ENCODE measurements at places on chromosomes 6 and 20.

- DNase-seq, result no peak
These were observed 569 bp upstream of the CDC5L start for GRCh38 chr6:44386929-44387345.

GRCh38 chr20:54292185-54292584 is 84.3 kb downstream of the PFDN4 start:
- DNase-seq, result no peak

DNA sequence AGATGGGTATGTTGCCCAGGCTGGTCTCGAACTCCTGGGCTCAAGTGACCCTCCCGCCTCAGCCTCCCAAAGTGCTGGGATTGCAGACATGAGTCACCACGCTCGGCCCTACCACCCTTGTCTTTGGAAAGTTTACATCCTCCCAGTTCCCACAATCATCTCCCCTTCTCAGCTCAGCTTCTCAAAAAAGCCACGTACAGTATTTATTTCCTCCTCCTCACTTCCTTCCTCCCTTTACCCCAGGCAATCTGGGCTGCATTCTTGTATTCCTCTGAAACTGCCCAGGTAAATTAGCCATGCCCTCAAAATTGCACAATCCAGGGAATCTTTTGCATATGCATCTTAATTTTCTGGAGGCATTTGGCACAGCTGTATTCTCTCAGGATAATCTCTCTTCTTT is 7.4 kb upstream of the SLC23A2 start:
- no peak for DNase-seq

DNA sequence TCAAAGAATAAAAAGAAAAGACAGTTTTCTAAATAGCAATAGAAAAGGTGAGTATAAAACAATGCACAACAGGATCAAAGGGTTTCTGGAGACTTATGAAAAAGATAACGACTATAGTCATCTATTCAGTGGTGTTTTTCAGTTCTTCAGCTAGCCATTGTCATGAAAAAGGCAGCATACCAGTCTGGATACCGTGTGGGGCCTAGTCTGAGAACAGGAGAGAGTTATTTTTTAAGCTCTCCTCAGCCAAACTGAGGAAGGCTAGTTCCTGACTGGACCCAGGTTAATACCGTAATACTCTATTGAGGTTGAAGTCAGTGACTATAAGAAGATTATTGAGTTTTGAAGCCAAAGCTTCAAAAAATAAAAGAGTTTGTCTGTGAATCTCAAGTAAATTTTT is 49.5 kb downstream of the PLN start:
- DNase-seq, result no peak

- peak; percentile 68 for DNase-seq
These were observed 5.3 kb downstream of the OARD1 start for GRCh38 chr6:41066867-41067304.

GRCh38 chr6:167726043-167726621 is 100.6 kb upstream of the AFDN start:
- DNase-seq, result no peak

DNA sequence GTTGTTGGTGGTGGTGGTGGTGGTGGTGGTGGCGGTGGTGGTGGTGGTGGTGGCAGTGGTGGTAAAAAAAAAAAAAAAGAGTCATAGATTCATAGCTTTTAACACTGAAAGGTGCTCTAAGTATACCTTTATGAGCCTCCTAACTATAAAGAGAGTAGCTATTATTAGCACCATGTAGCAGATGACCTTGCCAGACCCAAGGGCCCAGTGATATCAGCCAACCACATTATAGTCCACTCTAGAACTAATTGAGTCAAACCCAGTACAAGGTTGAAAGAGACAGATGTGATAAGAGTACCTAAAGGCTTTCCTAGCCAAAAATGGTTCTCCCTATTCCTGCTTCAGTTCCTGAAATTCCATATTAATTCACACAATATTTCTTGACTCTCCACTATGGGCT is 245.3 kb downstream of the HACE1 start:
- DNase-seq, result no peak

GRCh38 chr6:114049367-114049966 is 78.5 kb upstream of the HDAC2 start:
- DNase-seq, result no peak

DNA sequence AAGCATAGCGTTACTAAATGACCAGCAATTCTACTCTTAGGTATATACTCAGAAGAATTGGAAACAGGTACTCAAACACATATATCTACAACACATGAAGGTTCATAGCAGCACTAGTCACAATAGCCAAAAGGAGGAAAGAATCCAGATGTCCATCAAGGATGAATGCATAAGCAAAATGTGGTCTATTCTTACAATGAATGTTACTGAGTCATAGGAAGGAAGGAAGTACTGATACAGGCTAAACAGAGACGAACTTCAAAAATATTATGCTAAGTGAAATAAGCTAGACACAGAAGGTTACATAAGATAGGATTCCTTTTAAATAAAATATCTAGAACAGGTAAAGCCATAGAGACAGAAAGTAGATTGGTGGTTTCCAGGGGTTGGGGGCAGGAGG is 93.5 kb downstream of the MAP3K7 start:
- no peak for DNase-seq

- no peak for DNase-seq
These were observed 348.9 kb downstream of the NRN1 start for GRCh38 chr6:5657684-5658430.

DNA sequence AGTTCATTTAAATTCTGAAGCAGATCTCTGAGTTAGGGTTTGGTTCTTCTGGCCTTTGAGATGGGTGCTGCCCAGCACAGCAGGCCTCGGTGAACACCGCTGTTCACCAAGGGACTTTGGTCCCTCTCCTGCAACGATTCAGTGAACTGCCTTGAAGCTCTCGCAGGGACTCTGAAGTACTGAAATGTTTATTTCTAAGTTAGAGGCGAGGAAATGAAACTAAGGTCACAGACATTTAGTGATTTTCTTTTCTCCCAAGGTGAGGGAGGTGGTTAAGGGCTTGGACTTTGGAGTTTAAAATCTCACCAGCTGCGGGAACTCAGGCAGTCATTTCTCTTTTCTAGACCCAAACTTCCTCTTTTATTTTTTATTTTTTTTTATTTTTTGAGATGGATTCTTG is 26.2 kb downstream of the E2F3 start:
- no peak for DNase-seq

DNA sequence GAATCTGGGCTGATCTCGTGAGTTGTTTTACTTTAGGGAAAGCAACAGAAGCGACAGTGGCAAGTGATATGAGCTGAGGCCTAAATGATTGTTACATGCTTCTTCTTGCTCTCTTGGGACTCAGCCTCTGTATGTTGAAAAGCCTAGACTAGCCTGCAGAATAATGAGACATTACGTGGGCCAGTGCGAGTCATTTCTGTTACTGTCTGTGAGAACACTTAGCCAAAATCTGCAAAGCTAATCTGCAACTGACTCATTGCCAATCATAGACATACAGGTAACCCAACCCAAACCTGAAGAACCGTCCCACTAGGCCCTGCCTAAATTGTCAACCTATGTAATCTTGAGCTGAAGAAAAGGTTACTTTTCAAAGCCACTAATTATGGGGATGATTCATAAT is 77.4 kb upstream of the F13A1 start:
- DNase-seq, result no peak

GRCh38 chr6:26249707-26249956 is 115.4 kb upstream of the BTN3A2 start:
- DNase-seq, result no peak

- DNase-seq, result no peak
These were observed 62.8 kb upstream of the TFB1M start for GRCh38 chr6:155377061-155377460.

- no peak for DNase-seq
These were observed 189.5 kb downstream of the TMEM242 start for GRCh38 chr6:157133856-157134255.

- DNase-seq, result peak; percentile 55
These were observed at the start of gene RAMACL for GRCh38 chr6:166586424-166587156. TSS of gene RAMACL (minus strand) at chr6:166586678. CDS start at chr6:166586477, 201 bp downstream.

DNA sequence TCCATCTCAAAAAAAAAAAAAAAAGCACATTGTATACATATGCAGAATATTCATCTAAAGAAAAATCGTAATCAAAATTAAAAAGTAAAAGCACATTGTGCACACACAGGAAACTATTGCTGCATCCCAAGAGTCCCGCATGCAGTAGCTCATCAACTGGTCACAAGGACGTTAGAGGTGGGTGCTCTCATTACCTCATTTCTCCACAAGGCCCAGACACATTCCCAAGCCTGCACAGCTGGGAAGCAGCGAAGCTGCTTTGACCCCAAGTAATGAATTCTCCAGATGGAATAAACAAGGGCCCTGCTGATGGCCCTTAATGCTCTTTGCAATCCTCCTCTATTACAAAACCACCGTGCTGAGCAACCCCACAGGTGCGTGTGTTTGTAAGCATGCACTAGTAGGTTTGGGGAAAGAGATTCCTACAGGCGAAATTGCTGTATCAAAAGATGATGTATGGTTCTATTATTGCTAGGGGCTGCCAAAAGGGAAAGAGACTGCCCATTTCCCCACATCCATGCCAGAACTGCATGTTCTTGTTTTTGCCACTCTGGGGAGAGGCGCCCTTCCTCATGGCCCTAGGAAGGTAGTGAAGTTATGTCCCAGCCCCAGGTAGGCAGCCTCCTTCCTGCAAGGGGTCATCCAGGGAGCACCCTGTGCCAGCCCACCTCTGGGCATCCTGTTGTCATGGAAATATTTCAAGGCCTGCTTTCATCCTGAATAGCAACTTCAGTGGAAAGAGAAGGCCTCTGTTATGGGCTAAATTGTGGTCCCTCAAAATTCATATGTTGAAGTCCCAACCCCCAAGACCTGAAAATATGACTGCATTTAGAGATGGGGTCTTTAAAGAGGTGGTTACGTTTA is 34.6 kb upstream of the PTGIS start:
- DNase-seq, result no peak

GRCh38 chr20:63836458-63837344 is 5.6 kb upstream of the ZBTB46 start:
- DNase-seq, result no peak

DNA sequence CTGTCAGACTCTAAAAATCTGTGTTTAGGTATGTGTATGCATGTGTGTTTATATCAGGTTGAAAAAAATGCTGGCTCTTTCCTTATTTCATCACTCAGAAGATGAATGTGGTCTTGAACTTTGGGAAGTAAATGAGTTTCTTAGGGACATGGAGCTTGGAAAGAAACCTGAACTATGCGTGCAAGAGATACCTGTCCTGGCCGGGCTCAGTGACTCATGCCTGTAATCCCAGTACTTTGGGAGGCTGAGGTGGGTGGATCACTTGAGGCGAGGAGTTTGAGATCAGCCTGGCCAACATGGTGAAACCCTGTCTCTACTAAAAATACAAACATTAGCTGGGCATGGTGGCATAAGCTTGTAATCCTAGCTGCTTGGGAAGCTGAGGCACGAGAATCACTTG is 4.4 kb upstream of the GLP1R start:
- DNase-seq, result no peak

- DNase-seq, result no peak
These were observed 1849.3 kb upstream of the DEFB115 start for GRCh38 chr20:29408034-29408695.

DNA sequence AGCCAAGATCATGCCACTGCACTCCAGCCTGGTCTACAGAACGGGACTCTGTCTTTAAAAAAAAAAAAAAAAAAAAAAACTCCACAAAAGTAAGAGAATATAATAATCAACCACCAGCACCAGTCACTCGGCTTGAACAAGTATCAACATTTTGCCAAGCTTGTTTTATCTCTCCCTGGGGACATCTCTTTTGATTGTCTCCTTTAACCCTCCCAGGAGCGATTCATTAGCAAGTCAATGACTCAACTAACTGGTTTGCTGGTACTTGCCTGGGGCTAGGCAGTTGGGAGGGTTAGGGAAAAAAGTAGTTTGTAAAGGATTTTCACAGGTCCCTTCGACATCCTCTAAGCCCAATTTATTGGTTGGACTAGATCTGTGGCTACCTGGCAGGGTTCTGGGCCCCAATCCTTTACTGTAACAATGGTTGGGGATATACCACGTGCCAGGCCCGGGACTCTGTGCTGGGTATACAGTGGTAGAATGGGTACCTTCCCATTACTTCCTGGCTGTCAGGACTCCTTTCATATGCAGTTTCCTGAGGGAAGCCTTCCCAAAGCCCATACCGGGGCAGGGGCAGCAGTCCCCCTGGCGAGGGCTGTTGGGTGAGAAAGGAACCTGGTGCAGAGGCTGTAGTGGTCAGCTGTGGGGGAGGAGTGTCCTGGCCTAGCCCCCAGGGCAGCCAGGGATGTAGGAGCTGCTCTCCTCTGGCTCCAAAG is 12.2 kb downstream of the TGIF2 start:
- DNase-seq, result no peak

DNA sequence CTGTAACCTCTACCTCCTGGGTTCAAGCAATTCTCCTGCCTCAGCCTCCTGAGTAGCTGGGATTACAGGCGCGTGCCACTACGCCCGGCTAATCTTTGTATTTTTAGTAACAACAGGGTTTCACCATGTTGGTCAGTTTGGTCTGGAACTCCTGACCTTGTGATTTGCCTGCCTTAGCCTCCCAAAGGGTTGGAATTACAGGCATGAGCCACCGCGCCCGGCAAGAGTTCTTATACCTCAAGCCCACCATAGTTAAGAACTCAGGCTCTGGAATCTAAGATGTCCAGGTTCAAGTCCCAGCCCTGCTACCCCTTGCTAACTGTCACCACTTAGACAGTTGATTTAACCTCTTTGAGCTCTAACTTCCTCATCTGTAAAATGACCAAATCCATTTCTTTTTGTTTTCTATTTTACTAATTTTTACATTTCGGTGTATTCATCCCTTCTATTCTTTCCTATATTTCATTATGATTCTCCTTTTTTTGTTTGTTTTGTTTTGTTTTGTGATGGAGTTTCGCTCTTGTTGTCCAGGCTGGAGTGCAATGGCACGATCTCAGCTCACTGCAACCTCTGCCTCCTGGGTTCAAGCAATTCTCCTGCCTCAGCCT is 104.8 kb upstream of the ZNF217 start:
- DNase-seq, result no peak

DNA sequence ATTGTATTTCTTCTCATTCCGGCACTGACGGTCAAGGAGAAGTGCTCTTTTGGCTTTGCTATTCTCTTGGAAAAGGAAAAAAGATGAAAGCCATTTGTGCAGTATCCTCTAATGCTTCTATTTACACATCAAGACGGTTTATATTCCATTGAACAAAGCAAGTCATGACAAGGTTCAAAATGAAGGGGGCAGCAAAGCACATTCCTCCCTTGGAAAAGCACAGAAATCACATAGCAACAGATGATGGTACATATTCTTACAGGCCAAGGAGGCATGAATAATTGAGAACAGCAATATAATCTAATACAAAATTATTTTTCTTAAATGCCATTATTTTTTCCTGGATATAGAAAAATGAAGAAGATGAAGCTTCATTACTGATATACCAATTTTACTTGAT is 508.2 kb upstream of the JAG1 start:
- no peak for DNase-seq

GRCh38 chr20:53995949-53996348 is 74.4 kb downstream of the BCAS1 start:
- no peak for DNase-seq

- no peak for DNase-seq
These were observed 26.0 kb downstream of the FAM229B start for GRCh38 chr6:112113431-112113830.

Measured in activated CD4-positive, alpha-beta memory T cell treated with anti-CD3 and anti-CD28 coated beads for 36 hours (primary cell).